Cardiac ventricle fibroblast (primary cell): ENCODE measurements at places on chromosomes 7 and 10. TPM values are rescaled to one million over a fixed set of nuclear protein-coding genes. Genes with fewer than 3 reads are reported as not detected.

Gene GPR15LG
- total RNA-seq = not detected in 2 replicates

Gene NEUROD6
- total RNA-seq = not detected in 2 replicates

Gene ARL4A
- total RNA-seq = 9.7 and 14.5 TPM in 2 replicates

Gene PSD
- 19.5 and 19.7 TPM in 2 replicates for total RNA-seq

Gene SLC25A28
- total RNA-seq = 5.2 and 8.6 TPM in 2 replicates

Gene ZP3
- 3.7 and 4.6 TPM in 2 replicates for total RNA-seq

Gene MDFIC
- total RNA-seq = 28.1 and 30.7 TPM in 2 replicates

Gene CALCR
- not detected in 2 replicates for total RNA-seq

Gene AIFM2
- 6.8 and 9.7 TPM in 2 replicates for total RNA-seq

Gene EBLN1
- total RNA-seq = not detected in 2 replicates

Gene INSYN2A
- total RNA-seq = under 0.01 TPM in 1 of 2 replicates, not detected in the other

Gene HYAL4
- not detected in 2 replicates for total RNA-seq
